A673 (cell line): ENCODE measurements at places on chromosomes 16 and 17. TPM values are rescaled to one million over a fixed set of nuclear protein-coding genes. Genes with fewer than 3 reads are reported as not detected.

- H3K4me3 ChIP-seq, result no peak overlapping the region
- no peak overlapping the region for H3K27ac ChIP-seq
- H3K4me1 ChIP-seq, result no peaks in the 10 kb centered on the region
- no peaks in the 10 kb centered on the region for H3K27me3 ChIP-seq
- H3K36me3 ChIP-seq, result no peaks in the 10 kb centered on the region
Observed at GRCh38 chr17:21452377-21453143, 76.4 kb downstream of the KCNJ12 start.

DNA sequence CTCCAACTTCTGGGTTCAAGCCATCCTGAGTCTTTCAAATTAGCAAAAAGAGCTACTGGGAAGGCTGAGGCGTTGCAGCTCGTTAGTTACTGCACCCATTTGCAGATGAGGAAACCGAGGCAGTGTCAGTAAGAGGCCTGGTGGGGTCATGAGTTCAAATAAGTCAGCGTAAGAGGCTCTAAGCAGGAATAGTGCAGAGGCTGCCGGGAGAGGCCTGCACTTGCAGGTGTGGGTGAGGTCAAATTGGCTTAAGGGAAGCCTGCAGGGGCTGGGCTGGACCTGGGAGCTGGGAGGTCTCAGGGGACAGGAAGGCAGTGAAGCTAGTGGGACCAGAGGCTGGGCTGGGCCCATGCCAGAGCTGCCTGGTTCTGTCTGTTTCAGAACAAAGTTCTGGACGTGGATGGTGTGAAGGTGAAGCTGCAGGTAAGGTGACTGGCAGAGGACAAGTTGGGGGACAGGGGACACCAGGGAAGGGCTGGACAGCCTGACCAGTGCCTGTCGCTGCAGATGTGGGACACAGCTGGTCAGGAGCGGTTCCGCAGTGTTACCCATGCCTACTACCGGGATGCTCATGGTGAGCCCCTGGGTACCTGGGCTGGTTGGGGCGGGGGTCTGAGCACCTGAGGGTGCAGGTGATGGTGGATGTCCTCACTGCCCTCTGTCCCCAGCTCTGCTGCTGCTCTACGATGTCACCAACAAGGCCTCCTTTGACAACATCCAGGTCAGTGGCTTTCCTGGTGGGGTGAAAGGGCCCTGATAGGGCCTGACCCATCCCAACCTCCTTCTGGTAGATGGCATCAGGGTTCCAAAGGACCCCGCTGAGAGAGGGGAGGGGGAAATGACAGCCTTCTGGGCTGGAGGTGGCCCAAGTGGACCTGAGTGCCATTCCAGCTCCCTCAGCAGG, 3.0 kb downstream of the RAB26 start:
- no peak for DNase-seq
- no peaks in the 10 kb centered on the region for H3K27me3 ChIP-seq
- peaks cover 40% of the 10 kb centered on the region for H3K36me3 ChIP-seq
- H3K27ac ChIP-seq, result peak overlapping the region; percentile 55

GRCh38 chr17:6528557-6528956, 27.8 kb downstream of the PITPNM3 start:
- no peak overlapping the region for H3K4me3 ChIP-seq
- H3K36me3 ChIP-seq, result no peaks in the 10 kb centered on the region
- no peaks in the 10 kb centered on the region for H3K27me3 ChIP-seq
- H3K4me1 ChIP-seq, result no peaks in the 10 kb centered on the region

DNA sequence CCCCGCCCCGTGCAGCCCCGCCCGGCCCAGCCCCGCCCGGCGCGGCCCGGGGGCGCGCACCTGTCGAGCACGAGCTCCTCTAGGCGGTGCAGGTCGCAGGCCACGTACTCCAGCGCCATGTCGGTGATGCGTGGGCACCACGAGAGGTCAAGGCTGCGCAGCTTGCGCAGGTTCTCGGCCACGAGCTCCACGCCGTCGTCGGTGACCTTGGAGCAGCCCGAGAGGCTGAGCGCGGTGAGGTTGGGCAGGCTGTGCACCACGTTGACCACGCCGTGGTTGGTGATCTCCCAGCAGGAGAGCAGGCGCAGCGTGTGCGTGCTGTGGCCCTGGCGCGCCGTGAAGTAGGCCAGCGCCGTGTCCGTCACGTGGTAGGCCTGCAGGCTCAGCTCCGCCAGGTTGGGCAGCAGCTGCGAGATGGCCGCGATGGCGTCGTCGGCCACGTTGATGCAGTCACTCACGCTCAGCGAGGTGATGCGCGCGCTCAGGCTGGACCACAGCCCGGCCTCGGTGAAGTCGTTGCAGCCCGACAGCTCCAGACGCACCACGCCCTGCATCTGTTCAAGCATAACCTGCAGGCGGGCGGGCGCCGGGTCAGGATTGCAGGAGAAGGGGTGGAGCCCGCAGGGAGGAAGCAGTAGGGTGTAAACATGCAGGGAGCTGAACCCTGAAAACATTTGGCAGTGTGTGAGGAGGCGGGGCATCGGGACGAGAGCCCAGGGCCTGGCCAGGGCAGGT, 5.3 kb upstream of the WDR24 start:
- H3K4me1 ChIP-seq, result peaks cover 14% of the 10 kb centered on the region
- peak; percentile 37 for DNase-seq
- peaks cover 56% of the 10 kb centered on the region for H3K27me3 ChIP-seq
- no peaks in the 10 kb centered on the region for H3K36me3 ChIP-seq
- no peak overlapping the region for H3K27ac ChIP-seq
- H3K4me3 ChIP-seq, result peak overlapping the region; percentile 38

- H3K4me1 ChIP-seq, result peaks cover 6% of the 10 kb centered on the region
- peak; percentile 45 for DNase-seq
- peak overlapping the region; percentile 36 for H3K4me3 ChIP-seq
- no peak overlapping the region for H3K27ac ChIP-seq
- H3K36me3 ChIP-seq, result no peaks in the 10 kb centered on the region
Observed at GRCh38 chr17:56678249-56679114, 85.0 kb downstream of the NOG start.

GRCh38 chr17:42525221-42525620, 10.8 kb upstream of the NAGLU start:
- DNase-seq, result no peak
- H3K36me3 ChIP-seq, result no peaks in the 10 kb centered on the region
- H3K27me3 ChIP-seq, result no peaks in the 10 kb centered on the region
- H3K4me1 ChIP-seq, result peaks cover 1% of the 10 kb centered on the region

DNA sequence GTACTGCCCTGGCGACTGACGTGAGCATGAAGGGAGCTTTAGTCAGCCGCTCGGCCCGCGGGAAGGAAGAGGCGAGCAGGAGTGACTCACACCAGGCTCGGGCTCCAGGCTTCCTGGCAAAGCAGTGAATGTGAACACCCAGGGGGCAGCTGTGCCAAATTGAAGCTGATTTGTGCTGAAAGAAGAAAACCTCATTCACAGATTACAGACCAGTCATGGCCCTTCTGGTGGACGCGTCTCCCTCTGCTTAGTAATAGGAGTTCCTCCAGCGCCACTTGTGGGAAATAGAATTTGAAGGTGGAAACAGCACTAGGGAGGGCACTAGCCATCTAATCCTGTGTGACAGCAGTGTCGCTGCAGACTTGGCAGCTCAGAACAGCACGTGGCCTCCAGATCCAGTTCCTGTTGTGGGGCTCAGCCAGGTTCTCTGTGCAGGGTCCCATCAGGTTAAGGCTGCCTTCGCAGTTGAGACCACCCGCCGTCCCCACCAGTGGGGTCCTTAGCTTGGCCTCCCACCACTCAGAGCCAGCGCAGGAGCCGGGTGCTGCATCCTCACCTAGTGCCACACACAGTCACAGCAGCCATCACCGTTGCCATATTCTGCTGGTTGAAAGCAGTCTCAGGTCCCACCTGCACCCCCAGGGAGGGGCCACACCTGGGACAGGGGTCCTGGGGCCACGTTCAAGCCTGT, 164.5 kb upstream of the CHMP6 start:
- no peaks in the 10 kb centered on the region for H3K36me3 ChIP-seq
- no peak overlapping the region for H3K4me3 ChIP-seq
- H3K27ac ChIP-seq, result peak overlapping the region; percentile 26
- DNase-seq, result peak; percentile 88
- H3K27me3 ChIP-seq, result no peaks in the 10 kb centered on the region

GRCh38 chr17:54172096-54172984, 349.6 kb downstream of the KIF2B start:
- H3K36me3 ChIP-seq, result no peaks in the 10 kb centered on the region
- no peaks in the 10 kb centered on the region for H3K4me1 ChIP-seq
- H3K27ac ChIP-seq, result no peak overlapping the region

GRCh38 chr17:75571885-75572215, 15.8 kb upstream of the MYO15B start:
- H3K4me1 ChIP-seq, result no peaks in the 10 kb centered on the region
- no peaks in the 10 kb centered on the region for H3K36me3 ChIP-seq
- H3K27me3 ChIP-seq, result no peaks in the 10 kb centered on the region
- DNase-seq, result no peak

The FLII gene
- 169 and 200 TPM in 2 replicates for total RNA-seq

The GUCY2D gene
- not detected in 2 replicates for total RNA-seq

The TOX3 gene
- total RNA-seq, result 16.6 and 17.6 TPM in 2 replicates

The MRTFB gene
- 29.8 and 35.7 TPM in 2 replicates for total RNA-seq

The AOC3 gene
- 0.62 and 0.70 TPM in 2 replicates for total RNA-seq

The PYY gene
- not detected in 2 replicates for total RNA-seq
